Activated T-helper 1 cell treated with anti-CD3 and anti-CD28 coated beads, Interleukin-12 subunit alpha, Interleukin-12 subunit beta, Interleukin-2, Interleukin-4 antibody, amounts not matched to agents 30 ng/mL and 10 ng/mL and 1 ng/mL, durations not matched to agents 14 hours and 24 hours and 36 hours (primary cell): ENCODE measurements at places on chromosomes 3 and 15. TPM values are rescaled to one million over a fixed set of nuclear protein-coding genes. Genes with fewer than 3 reads are reported as not detected.

Gene PATL2
- total RNA-seq: 11.1 and 11.5 TPM in 2 replicates

Gene FEZF2
- total RNA-seq: not detected in 2 replicates

Gene NANOGP8
- total RNA-seq: not detected in 2 replicates

Gene WDR93
- not detected in 2 replicates for total RNA-seq

Gene AQP9
- total RNA-seq: 0.07 TPM in 1 of 2 replicates, not detected in the other

Gene CLDND1
- 314 and 328 TPM in 2 replicates for total RNA-seq

Gene GOLGA6L4
- total RNA-seq: 1.0 and 2.0 TPM in 2 replicates

Gene GOLGA8S
- total RNA-seq: 0.08 and 0.15 TPM in 2 replicates

Gene CHRNA5
- total RNA-seq: 6.4 and 10.3 TPM in 2 replicates

Gene PPP1R14D
- not detected in 2 replicates for total RNA-seq

Gene DPPA4
- total RNA-seq: not detected in 2 replicates

Gene TP53BP1
- 44.1 and 46.1 TPM in 2 replicates for total RNA-seq

Gene ISLR
- not detected in 2 replicates for total RNA-seq

Gene EPHB3
- 0.31 TPM in 1 of 2 replicates, not detected in the other for total RNA-seq

Gene GOLGA8T
- 0.22 TPM in 1 of 2 replicates, not detected in the other for total RNA-seq

Gene PLS1
- 4.4 and 4.8 TPM in 2 replicates for total RNA-seq

Gene SERINC4
- 0.39 and 0.41 TPM in 2 replicates for total RNA-seq

Gene C3orf22
- not detected in 2 replicates for total RNA-seq

Gene GPR149
- not detected in 2 replicates for total RNA-seq

Gene SPESP1
- total RNA-seq: 1.2 and 2.4 TPM in 2 replicates

Gene SPSB4
- total RNA-seq: not detected in 2 replicates

Gene CCDC80
- total RNA-seq: 0.23 TPM in 1 of 2 replicates, not detected in the other

Gene ATP13A4
- 0.31 and 1.7 TPM in 2 replicates for total RNA-seq

Gene IL17RD
- 0.15 TPM in 1 of 2 replicates, not detected in the other for total RNA-seq

Gene GRM2
- total RNA-seq: 0.96 and 1.0 TPM in 2 replicates

Gene RETNLB
- not detected in 2 replicates for total RNA-seq

Gene TRH
- total RNA-seq: not detected in 2 replicates

Gene OXTR
- total RNA-seq: 1.0 and 1.2 TPM in 2 replicates

Gene ADIPOQ
- not detected in 2 replicates for total RNA-seq

Gene CNTN4
- total RNA-seq: not detected in 2 replicates

Gene HRH1
- 0.15 and 0.21 TPM in 2 replicates for total RNA-seq

Gene VWA5B2
- not detected in 2 replicates for total RNA-seq

Gene UBE2Q2
- total RNA-seq: 20.5 and 20.9 TPM in 2 replicates

Gene CAMP
- not detected in 2 replicates for total RNA-seq

Gene ZNF501
- 1.5 and 1.6 TPM in 2 replicates for total RNA-seq

Gene ARPP21
- total RNA-seq: not detected in 2 replicates

Gene PLD1
- total RNA-seq: 0.15 and 0.29 TPM in 2 replicates

Gene RHOV
- total RNA-seq: 1.3 and 1.6 TPM in 2 replicates
